ENCODE measurements at places on chromosomes 7 and 10.

- no peak for DNase-seq
Measured at GRCh38 chr10:14884082-14884481, 5.4 kb downstream of the SUV39H2 start.

DNA sequence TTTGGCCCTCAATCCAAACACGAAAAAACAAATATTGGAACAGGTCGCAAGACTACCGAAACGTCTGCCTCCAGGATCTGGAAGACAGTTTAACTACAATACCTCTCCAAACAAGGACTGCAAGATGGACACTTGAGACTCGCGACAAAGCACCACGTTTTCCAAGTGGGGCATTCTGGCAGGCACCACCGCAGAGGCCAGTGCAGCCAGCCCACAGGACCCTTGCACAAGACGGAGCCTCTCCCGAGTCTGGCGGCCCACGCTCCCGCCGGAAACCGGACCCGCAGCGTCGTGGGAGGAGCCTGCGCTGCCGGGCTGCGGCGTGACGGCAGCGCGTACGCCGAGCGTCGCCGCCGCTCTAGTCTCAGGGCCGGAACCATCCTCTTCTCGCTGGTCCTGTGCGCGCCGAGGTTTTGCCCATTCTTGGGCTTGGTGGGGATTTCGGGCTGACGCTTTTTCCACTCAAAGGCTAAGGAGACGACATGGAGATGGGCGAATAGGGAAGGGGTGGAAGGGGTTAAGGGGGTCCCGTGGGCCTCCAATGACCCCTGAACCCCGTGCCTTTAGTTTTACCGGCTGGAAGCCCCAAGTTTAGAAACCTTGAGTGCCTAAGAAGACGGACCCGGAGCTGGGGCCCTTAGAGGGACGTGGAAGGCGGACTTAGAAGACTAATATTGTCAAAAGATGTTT is at the start of gene ORC5:
ORC5 (minus strand) TSS at position 283 of the 690 bp plus-strand sequence; CDS start at position 174, 109 bp downstream.
- DNase-seq: peak; percentile 97

DNA sequence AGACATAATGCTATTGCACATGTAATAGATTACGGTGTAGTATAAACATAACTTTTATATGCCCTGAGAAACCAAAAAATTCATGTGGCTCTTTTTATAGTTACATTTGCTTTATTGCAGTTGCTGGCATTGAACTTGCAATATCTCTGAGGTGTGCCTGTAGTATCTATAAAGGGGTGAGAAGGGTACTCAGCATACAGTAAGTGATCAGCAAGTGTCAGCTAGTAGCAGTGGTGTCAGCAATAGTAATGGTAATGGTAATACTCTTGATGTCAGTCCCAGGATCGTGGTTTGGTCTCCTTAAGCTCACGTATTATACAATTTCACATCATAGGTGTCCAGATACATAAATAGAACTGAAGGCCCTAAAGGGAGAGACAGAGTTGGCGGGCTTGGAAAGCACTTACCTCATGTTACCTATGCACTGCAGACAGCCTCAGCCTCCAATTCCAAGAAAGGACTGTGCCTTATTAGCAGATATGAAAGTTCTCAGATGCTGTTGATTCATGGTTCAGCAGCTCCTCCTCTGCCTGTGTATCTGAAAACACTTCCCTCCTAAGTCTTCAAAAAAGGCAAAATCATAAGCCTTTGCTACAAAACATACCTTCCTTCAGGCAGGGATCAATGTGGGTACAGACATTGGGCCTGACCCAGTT is 6.6 kb upstream of the GIMAP7 start:
- DNase-seq: no peak

GRCh38 chr10:100013621-100014020 is 3.9 kb upstream of the DNMBP start:
- DNase-seq: no peak

DNA sequence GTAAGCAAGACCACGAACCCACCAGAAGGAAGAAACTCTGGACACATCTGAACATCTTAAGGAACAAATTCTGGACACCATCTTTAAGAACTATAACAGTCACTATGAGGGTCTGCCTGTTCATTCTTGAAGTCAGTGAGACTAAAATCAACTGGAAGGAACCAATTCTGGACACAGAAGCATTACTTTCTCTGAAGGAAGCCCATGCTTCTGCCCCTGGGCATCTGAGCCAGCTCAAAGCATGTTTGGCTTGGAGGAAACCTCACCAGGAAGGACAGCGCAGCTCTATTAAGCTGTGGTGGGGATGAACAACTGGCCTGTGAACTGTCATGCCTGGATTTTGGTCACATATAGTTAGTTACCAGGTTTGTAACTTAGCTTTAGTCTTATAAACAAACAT is 132.4 kb upstream of the GDF10 start:
- no peak for DNase-seq

GRCh38 chr10:73790886-73791625 is 5.7 kb downstream of the ZSWIM8 start:
- no peak for DNase-seq

DNA sequence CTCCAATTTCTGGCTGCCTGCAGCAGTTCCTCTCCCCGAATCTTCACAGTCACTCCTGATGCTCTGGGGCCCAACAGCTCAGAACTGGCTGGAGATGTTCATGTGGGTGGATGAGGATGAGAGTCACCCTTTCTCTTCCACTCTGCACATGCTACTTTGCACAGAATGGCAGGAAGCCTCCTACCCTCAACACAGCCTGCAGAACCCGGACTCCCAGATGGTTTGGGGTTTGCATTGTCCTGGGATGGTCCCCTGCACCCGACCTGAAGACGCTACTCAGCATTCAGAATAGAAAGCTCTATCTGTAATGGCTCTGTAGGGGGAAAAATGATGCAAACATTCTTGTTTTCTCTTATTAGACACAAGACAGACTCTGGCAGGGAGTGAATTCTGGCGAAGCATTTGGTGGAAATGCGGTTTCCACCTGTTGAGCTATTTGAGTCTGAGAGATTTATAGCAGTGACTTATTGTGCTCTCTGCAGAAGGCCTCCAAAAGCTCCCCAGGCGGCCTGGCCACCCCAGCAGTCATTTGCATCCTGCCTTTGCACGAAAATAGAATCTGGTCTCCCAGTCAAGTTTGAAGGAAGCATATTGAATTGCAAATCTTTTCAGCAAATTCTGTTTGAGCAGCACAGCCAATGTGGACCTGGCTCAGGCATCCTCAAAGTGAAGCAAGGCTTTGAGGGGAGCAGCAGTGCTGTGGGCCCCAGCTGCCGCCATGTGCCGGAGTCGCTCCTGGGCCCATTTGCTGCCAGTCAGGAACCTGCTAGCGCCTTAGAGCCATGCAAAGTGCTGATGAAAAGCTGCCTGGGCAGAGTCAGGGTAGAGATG is 309.3 kb downstream of the TCERG1L start:
- no peak for DNase-seq

GRCh38 chr7:131067220-131067619 is 260.5 kb upstream of the MKLN1 start:
- DNase-seq: no peak

DNA sequence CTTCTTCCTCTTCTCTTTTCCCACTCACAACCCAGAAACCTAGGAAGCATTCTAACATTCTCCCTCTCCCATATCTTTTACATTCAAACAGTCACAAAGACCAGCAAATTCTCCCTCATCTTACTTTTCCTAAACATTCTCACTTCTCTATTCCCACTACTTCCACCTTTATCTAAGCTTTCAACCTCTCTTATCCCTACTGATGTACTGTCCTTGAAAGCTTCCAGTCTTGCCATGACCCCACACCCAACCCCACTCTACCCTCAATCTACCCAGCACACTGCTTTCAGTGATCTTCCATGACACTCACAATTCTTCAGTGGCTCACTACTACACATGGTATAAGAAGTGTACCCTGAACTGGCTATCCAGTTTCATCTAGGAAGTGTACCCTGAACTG is 5.3 kb downstream of the IMMP2L start:
- DNase-seq: no peak

GRCh38 chr7:112022128-112022527 is 184.1 kb downstream of the DOCK4 start:
- DNase-seq: no peak

DNA sequence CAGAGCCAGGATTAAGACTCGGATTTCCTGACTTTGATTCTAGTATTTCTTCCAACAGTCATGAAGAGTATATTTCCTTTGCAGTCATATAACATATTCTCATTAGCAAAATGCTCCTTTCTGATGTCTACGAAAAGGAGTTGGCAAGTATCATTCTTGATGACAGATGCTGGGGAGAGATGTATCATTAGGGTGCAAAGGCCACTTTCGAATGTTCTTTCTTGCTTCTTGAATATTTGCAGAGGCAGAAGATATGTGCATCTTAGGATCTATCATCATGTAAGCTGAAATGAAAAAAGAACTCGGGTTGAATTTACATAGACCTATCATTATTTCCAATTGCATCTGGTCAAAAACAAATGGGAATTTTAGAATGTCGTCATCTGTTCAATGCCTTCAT is 294.4 kb downstream of the BAMBI start:
- DNase-seq: no peak

DNA sequence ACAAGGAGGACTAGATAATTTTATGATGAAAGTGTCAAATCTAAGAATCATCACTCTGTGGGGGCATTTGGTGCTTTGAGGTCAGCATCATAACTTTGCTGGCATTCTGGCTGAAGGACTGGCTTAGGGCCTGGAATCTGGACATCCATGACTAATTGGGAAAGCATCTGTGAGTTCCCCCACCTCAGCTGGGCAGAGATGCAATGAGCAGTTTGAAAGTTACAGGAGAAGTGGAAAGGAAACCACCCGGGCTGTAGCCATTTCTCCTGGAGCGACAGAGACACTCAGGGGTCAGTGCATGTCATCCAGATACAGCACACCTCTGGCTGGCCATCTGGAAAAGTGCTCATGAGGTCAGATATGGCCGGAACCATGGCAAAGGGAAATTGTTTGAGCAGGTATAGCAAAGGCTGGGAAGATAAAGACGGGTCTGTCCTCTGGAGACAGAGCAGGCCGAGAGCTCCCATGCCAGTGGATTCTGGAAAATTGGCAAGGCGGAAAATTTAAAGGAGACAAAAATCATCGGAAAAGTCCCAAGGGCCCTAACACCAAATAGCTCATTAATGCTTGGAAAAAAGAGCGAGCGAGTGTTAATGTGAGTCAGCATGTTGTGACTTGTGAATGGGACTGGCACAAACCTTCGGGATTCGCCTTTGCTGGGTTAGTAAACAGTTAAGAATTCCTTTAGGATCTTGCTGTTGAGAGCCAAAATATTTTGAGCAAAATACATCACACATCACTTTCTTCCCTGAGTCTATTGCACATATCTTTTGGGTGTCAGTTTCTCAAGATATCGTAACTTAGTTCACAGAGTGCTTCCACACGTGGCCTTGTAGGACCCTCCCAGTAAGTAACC is 188.4 kb upstream of the AGK start:
- DNase-seq: peak; percentile 44

GRCh38 chr10:121628859-121629258 is 30.6 kb upstream of the FGFR2 start:
- DNase-seq: no peak
